ENCODE measurements at places on chromosomes 12 and 14.

DNA sequence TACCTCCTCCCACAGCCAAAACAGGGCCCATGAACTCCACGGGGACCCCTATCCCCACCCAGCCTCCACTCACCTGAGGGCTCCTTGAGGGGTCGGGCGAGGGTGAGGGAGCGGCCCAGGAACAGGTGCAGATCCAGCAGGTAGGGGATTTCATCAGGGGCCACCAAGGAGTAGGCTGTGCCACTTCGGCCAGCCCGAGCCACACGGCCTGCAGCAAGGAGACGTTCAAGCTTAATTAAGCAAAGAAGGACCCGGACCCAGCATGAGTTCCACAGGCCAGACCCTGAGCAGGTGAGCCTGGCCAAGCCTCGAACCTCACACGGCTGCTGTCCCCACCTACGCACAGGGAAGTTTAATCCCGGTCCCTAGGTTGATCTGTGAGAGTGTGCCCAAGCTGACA is 15.6 kb downstream of the DDX54 start:
- DNase-seq = no peak

DNA sequence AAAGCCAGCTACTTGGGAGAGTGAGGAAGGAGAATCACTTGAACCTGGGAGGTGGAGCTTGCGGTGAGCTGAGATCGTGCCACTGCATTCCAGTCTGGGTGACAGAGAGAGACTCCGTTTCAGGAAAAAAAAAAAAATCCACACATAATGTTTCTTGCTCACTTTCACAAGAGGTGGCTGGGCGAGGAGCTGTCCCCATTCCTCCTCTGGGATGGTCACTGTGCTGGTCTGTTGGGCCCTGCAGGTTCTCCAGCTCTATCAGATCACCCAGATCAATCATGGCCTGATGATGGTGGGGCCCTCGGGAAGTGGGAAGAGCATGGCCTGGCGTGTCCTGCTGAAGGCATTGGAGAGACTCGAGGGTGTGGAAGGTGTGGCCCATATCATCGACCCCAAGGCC is 47.3 kb downstream of the DYNC1H1 start:
- DNase-seq = no peak

DNA sequence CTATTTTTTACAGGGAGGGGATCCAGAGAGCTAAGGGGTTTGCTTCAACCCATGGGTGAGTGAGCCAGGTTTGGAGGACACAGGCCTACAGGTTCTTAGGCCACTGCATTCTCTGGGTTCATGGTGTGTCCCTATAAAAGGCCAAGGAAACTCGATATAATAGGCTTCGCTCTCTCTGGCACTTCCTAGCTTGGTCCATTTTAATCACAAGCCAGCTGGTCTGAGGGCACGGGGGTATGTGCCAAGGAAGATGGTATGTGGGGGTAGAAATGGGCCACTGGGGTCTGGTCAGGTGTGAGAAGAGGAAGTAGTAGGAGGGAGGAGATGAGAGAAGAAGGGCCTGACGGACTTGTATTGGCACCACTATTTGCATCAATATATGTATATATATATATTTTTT is 4.9 kb downstream of the ETV6 start:
- DNase-seq = no peak

GRCh38 chr12:50661300-50662115 is 102.4 kb upstream of the ATF1 start:
- no peak for DNase-seq

- DNase-seq = no peak
Measured at GRCh38 chr14:104680056-104680805, 9.2 kb upstream of the INF2 start.

- no peak for DNase-seq
Measured at GRCh38 chr12:24287963-24288362, 338.5 kb upstream of the SOX5 start.

GRCh38 chr12:25653487-25654175 is 100.5 kb upstream of the LMNTD1 start:
- no peak for DNase-seq

DNA sequence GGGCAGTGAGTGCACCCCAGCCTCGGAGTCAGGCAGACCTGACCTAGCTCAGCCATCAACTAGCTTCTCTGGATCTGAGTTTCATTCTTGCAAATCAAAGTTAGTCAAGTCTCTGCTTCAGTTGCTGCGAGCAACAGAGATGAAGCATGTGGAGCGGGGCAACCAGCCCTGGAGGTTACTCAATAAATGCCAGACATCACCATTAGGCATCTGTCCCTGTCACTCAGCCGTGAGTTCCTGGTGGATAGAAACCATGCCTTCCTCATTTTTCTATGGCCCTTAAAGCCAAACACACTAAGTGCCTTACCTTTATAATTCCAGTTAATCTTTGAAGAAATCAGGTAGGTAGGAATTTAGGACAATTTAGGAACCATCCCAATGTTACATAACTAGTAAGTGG is 19.3 kb downstream of the RFX4 start:
- DNase-seq = no peak

DNA sequence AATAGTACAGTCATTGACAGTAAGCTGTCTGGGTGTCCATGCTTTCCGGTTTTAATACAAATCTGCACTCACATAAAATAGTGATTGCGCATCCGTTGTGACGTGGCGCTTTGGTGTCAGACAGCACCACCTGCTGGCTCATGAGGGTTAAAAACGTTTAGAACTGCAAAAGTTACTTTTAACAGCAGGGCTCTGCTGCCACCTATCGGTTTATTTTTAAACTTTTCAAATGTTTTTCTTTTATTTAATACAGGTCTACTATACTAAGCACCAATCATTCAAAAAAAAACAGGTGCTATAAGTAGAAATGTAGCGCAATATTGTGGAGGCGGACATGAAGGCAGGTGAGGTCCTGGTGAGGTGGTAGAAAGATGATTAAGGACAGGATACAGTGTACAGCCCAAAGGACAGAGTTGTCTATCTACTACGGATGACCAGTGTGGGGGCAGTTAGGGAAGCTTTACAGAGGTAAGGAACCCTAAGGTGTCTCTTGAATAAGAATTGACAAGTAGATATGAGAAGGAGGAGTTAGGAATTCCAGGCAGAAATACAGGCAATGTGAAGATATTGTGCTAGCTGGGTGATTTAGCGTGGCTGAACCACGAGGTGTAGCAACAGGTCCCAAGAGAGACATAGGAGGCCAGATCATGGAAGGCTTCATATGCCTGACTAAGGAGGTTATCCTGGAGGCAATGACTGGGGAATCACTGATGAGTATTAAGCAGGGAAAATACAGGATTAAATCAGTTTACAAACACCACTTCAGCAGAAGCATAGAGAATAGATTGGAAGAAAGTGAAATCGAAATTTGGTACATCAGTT is 91.5 kb upstream of the PRB2 start:
- peak; percentile 87 for DNase-seq

- no peak for DNase-seq
Measured at GRCh38 chr12:28065374-28065773, 92.8 kb upstream of the PTHLH start.

- no peak for DNase-seq
Measured at GRCh38 chr12:122668268-122668667, 34.9 kb downstream of the HCAR2 start.

GRCh38 chr12:66189889-66190288 is 875 bp downstream of the IRAK3 start:
- DNase-seq = no peak

- no peak for DNase-seq
Measured at GRCh38 chr12:128078301-128078971, 188.5 kb upstream of the TMEM132C start.

DNA sequence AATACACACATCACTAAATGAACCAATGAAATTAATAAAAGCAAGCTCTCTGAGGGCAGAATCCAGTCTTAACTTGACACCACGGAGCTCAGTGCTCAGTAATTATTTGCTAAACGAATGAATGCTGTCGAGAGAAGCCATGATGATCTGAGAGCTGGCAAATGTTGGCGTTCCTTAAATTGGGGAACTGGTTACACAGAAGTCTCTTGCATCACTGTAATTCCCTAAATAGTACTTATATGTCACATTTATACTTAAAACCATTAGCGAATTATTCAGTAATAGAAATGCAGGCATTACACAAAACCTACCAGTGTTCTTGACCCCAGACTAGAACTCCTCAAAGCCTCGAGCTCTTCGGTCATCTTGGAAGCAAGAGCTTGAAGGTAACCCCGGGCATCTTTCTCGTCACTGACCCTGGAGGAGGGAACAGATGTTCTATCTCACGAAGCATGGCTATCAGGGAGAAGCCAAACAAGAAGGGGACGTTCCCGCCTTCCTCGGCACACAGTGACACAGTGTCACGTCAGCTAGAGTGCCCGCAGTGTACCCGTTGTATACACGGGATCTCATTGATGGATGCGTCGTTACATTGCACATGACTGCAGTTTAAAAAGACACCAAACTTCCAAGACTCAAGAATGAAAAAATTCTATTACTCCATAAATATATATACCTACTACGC is 43.6 kb downstream of the AMN start:
- no peak for DNase-seq

DNA sequence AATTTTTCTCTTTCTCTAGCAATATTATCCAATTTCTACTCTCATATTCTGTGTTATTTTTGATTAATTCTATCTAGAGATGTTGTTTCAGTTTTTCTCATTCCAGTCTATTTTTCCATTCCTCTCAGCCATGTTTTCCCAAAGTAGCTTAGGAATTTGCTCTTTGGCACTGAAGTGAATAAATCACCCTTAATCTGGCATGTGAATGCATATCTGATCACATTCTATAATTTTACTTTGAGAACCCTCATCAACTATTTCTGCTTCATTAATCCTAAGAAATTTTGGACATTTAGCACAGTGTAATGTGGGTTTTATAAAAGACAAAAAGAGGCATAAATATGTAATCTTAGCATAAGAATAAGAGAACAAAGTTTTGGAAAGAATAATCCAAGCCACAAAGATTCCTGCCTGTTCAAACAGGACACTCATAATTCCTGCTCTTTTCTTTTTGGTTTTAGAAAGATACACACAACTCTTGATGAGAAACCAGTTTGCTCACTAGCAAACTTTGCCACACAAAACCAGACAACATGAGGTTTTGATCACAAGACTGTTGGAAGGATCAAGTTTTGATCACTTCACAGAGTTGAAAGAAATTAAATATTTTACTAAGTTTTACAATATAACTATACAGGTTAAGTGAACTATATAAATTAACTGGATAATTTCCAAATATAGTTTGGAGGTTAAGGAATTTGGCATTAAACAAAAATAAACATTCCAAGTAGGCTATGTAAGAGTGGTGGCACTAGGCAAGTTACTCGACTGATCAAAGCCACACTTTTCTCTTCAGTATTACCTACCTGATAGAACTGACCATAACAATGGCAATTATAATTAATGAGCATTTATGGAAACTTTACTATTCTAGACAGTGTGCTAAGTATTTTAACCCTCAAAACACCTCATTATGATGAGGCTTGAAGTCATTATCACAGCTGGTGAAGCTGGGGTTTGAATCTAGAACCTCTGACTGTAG is 226.6 kb upstream of the TMTC1 start:
- no peak for DNase-seq

DNA sequence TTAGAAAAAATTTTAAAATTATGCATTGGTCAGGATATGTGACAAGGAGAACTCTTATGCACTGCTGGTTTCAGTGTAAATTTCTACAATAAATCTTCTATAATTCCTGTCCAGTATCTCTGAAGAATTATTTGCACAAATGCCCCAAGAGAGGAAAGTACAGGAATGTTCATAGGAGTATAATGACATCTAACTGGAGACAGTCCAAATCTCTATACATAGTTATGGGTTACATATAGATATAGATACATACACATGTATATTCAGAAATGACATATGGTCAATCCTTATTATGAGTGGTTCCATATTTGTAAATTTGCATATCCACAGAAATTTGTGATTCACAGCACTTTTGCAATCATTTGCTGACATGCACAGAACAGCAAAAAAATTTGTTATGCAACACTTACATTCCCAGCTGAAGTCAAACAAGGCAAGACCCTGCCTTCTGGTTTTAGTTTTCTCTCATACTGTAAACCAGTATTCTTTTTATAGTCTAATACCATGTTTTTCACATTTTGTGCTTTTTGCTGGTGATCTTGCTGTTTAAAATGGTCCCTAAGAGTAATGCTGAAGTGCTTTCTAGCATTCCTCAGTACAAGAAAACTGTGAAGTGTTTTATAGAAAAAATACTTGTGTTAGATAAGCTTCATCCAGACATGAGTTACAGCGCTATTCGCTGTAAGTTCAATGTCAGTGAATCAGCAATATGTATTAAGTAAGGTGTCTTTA is 103.8 kb downstream of the SLC16A7 start:
- no peak for DNase-seq
